ENCODE measurements at places on chromosomes 2 and 18.
A peak's percentile ranks its signal among the peaks of the same experiment; 100 is the strongest.

DNA sequence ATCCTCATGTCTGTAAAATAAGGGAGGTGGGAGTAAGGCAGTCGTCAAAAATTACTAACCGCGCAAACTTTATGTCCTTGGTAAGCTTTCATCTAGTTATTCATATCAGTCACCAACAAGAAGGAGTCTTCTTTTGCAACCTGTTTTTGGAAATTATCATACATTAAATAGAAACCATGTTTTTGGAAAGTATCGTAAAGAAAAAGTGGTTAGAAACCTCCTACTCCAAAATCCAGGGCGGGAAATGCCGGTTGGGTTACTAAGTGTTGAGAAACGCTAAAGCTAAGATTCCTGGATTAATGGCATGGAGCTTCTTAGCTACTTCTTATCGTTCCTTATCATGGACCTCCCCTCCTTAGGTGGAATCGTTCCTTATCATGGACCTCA lies 778 bp downstream of the BBS5 start:
- DNase-seq, result no peak

- no peak for DNase-seq
Observed at GRCh38 chr18:37199741-37200140, 365.9 kb downstream of the CELF4 start.

GRCh38 chr2:196887431-196887830 lies 39.1 kb downstream of the PGAP1 start:
- DNase-seq, result no peak

DNA sequence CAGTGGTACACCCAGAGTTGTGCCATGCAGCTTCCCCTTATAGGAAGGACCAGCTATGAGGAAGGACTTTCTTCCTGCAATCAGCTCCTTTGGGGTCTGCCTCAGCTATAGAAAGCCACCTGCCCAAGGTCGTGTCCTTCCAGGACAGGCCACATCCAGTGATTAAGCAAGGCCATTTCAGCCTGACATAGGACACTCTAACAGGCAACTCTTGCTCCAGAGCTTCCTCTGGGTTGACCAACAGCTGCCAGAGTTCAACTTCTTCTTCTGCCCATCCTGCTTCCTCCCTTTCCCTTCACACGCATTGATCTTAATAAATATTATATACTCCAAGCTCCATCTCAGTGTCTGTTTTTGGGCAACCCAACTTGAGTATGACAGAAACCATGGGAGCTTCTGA lies 12.8 kb downstream of the LRP2 start:
- DNase-seq, result no peak

DNA sequence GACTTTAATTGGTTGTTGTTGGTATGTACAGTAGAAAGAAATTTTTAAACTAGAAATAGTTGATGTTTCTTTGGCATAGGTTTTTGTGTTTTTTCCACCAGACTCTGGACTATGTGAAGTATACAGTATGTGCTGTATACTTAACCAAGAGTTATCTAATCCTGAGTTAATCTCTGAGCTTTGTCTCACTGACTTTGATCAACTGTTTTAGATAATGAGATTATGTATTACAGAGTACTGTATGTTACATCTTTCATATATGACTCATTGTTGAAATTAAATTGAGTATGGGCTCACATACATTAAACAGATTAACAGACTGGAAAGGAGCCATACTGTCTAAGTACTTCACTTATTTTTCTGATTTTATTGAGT lies 38.0 kb downstream of the ACTR2 start:
- DNase-seq, result no peak

GRCh38 chr2:115162494-115163293 lies 720.3 kb downstream of the DPP10 start:
- DNase-seq, result no peak

DNA sequence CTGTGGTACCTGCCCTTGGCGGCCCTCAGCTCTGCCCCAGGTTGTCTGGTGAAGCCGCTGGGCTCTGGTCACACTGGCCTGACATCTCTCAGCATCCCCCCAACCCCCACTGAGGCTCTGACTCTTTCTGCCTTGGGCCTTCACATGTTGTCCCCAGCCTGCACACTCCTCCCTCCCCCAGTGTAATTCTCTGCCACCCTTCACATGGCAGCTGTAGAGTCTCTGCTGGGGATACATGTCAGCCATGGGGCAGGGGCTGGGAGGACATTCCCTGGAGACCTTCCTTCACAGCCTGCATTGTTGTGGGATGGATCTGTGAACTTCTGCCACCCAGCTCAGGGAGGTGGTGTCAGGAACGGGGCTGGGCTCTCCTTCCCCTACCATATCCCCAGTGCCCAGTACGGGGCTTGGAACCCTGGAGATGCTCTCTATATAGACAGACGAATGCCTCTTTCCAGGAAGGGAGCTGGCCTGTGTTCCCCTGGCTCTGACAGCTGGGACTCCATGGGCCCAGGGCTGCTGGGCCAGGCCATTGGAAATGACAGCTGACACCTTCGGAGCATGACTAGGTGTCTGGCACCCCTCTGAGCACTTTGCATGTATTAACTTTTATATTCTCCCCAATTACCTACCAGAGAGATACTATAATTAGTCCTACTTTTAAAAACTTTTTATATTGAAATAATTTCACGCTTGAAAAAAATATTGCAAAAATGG lies 151.5 kb downstream of the INHBB start:
- DNase-seq, result no peak

- peak; percentile 57 for DNase-seq
Observed at GRCh38 chr2:26605195-26605998, 35.8 kb downstream of the CIB4 start.

Measured in NB4 (cell line).